ENCODE measurements at places on chromosomes 5 and 9.

DNA sequence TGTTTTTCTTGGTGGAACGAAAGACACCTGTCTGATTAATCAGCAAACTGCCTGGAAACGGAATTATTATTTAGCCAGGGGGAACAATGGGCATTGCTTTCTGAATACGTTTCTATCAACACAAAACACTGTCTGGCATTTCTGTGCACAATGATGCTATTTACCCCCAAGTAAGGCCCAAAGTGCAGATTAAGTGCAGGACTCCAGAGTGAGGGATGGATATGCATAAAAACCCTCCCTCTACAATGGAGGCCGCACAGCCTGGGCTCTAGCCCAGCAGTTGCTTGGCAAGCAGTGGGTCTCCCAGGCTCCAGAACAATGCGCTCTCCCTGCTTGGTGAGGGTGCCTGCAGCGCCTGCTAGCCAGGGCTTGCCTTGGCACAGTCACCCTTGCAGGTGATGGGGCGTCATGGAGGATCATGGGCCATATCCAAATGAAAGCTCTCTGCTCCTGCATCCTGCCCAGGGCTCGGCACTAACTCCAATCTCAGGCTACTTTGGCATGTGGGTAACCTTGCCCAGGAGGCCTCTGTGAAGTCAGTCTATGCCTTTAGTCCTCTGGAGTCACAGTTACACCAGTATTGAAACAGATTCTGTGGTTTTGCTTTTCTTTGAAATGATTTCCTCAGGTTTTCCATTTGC is 11.5 kb upstream of the SPATA24 start:
- no peak for DNase-seq

DNA sequence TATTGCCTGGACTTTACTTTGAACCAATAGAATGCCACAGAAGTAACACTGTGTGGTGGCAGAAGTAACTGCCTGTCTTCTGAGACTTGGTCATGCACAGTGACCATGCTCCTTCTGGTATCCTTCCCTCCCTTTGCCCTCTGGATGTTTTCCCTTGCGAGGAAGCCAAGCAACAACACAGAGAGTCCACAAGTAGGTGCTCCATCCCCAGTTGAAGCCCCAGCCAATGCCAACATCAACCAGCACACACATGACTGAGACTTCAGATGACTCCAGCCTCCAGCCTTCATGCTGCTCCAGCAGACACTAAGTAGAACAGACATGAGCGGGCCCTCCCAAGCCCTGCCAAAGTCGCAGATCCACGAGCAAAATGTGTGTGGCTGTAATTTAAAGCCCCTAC is 129.6 kb downstream of the EPB41L4A start:
- DNase-seq, result no peak

DNA sequence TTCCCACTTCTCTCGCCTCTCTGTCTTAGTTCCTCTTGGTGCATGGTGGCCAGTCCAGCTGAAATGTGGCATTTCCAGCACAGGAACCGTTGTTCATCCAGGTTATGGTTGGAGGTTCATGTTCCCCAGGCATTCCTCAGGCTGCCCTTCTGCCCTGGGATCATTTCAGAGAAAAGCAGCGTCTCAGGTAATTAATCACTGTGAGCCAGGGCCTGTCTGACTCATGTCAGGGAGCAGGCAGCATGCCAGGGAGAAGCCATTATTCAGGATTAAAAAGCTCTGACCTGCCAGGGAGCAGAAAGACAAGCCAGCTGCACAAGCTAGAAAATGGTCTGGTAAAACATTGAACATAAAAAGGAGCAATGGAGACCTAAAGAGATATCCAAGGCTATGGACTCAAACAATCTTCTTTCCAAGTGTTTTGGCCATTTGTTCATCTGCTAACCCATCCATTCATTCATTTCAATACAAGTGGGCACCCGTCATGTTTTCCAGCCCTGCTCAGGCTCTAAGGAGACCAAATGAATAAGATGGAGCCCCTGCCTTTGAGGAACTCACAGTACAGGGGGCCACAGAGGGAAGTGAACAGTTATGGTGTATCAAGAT is 241.4 kb downstream of the DRD1 start:
- DNase-seq, result no peak

DNA sequence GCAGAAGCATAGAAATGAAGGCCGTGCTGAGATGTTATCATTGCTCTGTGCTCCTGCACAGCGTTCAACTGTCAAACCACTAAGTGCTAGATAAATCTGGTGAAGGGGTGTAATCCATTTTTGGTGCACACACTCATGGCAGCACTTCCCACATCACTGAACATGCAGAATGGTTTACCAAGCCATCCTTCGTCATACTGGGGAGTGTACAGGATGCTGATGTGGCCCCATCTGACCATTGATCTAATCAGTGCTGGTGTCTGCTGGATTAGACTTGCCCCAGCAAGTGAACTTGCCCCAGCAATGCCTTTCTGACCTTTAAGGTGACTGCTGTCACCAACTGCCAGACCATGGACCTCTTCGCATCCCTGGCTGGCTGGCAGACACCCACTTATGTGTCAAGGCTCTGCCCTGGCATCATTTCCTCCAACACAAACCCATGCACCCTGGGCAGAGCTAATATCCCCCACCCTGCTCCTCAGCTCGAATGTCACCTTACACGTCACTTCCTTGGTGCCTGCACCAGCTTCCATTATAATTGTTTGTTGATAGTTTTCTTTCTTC is 4.2 kb upstream of the SEMA4D start:
- no peak for DNase-seq

GRCh38 chr5:169606279-169606678 is 22.7 kb downstream of the SPDL1 start:
- DNase-seq, result no peak

GRCh38 chr9:116193636-116194035 is 40.0 kb downstream of the PAPPA start:
- peak; percentile 91 for DNase-seq

- no peak for DNase-seq
Observed at GRCh38 chr5:16572289-16573015, 44.3 kb downstream of the RETREG1 start.

DNA sequence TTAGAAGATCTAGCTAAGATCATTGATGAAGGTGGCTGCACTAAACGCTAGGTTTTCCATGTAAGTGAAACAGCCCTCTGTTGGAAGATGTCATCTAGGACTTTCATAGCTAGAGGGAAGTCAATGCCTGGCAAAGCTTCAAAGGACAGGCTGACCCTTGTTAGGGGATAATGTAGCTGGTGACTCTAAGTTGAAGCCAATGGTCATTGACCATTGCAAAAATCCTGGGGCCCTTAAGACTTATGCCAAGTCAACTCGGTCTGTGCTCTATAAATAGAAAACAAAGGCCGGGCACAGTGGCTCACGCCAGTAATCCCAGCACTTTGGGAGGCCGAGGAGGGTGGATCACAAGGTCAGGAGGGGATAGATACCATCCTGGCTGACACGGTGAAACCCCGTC is 26.6 kb upstream of the FIBCD1 start:
- DNase-seq, result no peak

Measured in mesenchymal stem cell (in vitro differentiated cells and primary cell).